Astrocyte (in vitro differentiated cells and primary cell): ENCODE measurements at places on chromosomes 12 and 14.
A peak's percentile ranks its signal among the peaks of the same experiment; 100 is the strongest.

- no peak for DNase-seq
- no peak overlapping the region for H3K4me3 ChIP-seq
- no peak overlapping the region for H3K27ac ChIP-seq
- H3K36me3 ChIP-seq, result peaks cover 2% of the 10 kb centered on the region
- H3K27me3 ChIP-seq, result no peaks in the 10 kb centered on the region
Observed at GRCh38 chr14:105260959-105261358, 12.6 kb downstream of the BTBD6 start.

- no peak overlapping the region for H3K4me3 ChIP-seq
- H3K27ac ChIP-seq, result no peak overlapping the region
- no peak for DNase-seq
- H3K36me3 ChIP-seq, result no peaks in the 10 kb centered on the region
Observed at GRCh38 chr14:106551265-106551664, 1024.9 kb downstream of the TMEM121 start.

- DNase-seq, result no peak
- H3K4me3 ChIP-seq, result no peak overlapping the region
- H3K27me3 ChIP-seq, result no peaks in the 10 kb centered on the region
- H3K36me3 ChIP-seq, result no peaks in the 10 kb centered on the region
- no peaks in the 10 kb centered on the region for H3K4me1 ChIP-seq
Observed at GRCh38 chr14:28944605-28945004, 178.0 kb downstream of the FOXG1 start.

- no peak overlapping the region for H3K4me3 ChIP-seq
- DNase-seq, result peak; percentile 62
- H3K4me1 ChIP-seq, result peaks cover 35% of the 10 kb centered on the region
- peak overlapping the region; percentile 55 for H3K27ac ChIP-seq
- H3K36me3 ChIP-seq, result no peaks in the 10 kb centered on the region
Observed at GRCh38 chr12:12896260-12896659, 4.9 kb downstream of the GPRC5A start.

DNA sequence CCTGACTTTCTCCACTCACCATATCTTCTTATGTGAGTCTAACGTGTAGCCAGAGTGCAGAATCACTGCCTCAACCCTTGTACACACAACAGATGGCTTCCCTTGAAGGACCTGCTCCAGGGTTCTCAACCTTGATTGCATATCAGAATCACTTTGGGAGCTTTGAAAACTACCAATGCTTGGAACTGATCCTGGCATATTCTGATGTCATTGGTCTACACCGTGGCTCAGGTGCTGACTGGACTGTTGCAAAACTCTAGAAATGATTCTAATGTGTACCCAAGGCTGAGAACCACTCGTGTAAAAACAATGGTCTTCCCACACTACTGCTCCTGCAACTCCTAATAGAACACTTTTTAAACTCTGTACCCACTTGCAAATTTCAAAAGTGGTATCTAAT is 18.5 kb downstream of the TMEM132D start:
- no peaks in the 10 kb centered on the region for H3K36me3 ChIP-seq
- DNase-seq, result no peak
- no peaks in the 10 kb centered on the region for H3K4me1 ChIP-seq
- no peaks in the 10 kb centered on the region for H3K27me3 ChIP-seq

GRCh38 chr14:76500480-76500879 is 124.5 kb downstream of the ESRRB start:
- no peak for DNase-seq
- no peak overlapping the region for H3K4me3 ChIP-seq
- H3K27ac ChIP-seq, result no peak overlapping the region
- no peaks in the 10 kb centered on the region for H3K36me3 ChIP-seq

DNA sequence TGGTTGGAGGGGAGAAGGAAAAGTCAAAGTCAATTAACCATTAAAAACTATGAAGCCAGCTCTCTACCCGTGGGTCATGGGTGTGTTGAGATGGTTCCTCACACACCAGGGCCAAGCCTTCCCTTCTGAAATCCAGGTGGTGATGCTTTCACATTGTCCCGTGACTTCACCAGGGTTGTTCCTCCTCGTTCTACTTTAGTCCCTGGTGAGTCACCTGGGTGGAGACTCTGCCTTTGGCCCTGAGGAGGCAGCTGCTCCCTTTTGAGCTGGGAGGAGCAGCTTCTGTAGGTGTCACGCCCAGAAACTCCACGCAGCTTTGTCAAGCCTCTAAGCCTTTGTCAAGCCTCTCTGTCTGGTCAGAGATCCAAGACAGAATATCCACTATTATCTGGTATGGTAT is 348.3 kb downstream of the BMP4 start:
- no peaks in the 10 kb centered on the region for H3K36me3 ChIP-seq
- H3K4me1 ChIP-seq, result peaks cover under 1% of the 10 kb centered on the region
- DNase-seq, result no peak
- peaks cover 4% of the 10 kb centered on the region for H3K27me3 ChIP-seq
- H3K27ac ChIP-seq, result no peak overlapping the region
- H3K4me3 ChIP-seq, result no peak overlapping the region

- no peaks in the 10 kb centered on the region for H3K27me3 ChIP-seq
- peaks cover 28% of the 10 kb centered on the region for H3K4me1 ChIP-seq
- no peaks in the 10 kb centered on the region for H3K36me3 ChIP-seq
Observed at GRCh38 chr12:12803186-12803585, 10.0 kb upstream of the DDX47 start.

- no peak overlapping the region for H3K4me3 ChIP-seq
- H3K4me1 ChIP-seq, result peaks cover 5% of the 10 kb centered on the region
- DNase-seq, result peak; percentile 71
- no peaks in the 10 kb centered on the region for H3K27me3 ChIP-seq
- H3K27ac ChIP-seq, result peak overlapping the region; percentile 11
Observed at GRCh38 chr14:96121660-96122395, 82.7 kb downstream of the C14orf132 start.

DNA sequence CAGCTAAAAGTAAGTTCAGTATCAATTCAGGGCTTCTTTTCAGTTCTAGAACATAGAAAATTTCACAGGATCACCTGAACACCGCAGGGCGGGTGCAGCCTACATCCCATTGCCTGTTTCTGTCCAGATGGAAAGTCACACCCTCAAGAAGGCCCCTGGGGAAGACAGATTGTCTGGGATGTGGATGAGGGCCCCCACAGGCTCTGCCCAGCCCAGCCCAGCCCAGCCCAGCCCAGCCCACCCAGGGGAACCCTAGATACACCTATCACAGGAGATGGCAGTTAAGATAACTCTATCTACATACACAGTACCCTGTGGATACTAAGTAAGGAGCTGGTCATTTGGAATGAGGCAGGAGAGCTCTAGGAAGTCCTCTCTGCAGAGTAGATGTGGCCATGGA is 68.4 kb downstream of the DPF3 start:
- H3K27me3 ChIP-seq, result no peaks in the 10 kb centered on the region
- no peak for DNase-seq
- H3K36me3 ChIP-seq, result no peaks in the 10 kb centered on the region
- no peak overlapping the region for H3K27ac ChIP-seq
- no peaks in the 10 kb centered on the region for H3K4me1 ChIP-seq
- H3K4me3 ChIP-seq, result no peak overlapping the region

GRCh38 chr12:108616941-108617858 is 16.5 kb downstream of the SELPLG start:
- H3K4me1 ChIP-seq, result peaks cover 22% of the 10 kb centered on the region
- no peaks in the 10 kb centered on the region for H3K27me3 ChIP-seq
- peak; percentile 26 for DNase-seq
- H3K4me3 ChIP-seq, result no peak overlapping the region

GRCh38 chr14:21436567-21437062 is 19.3 kb downstream of the CHD8 start:
- H3K4me1 ChIP-seq, result peaks cover 6% of the 10 kb centered on the region
- H3K4me3 ChIP-seq, result peak overlapping the region; percentile 85
- peak overlapping the region; percentile 58 for H3K27ac ChIP-seq
- no peaks in the 10 kb centered on the region for H3K36me3 ChIP-seq
- DNase-seq, result no peak

GRCh38 chr12:113997365-113997764 is 31.2 kb upstream of the RBM19 start:
- no peaks in the 10 kb centered on the region for H3K4me1 ChIP-seq
- no peaks in the 10 kb centered on the region for H3K36me3 ChIP-seq
- H3K4me3 ChIP-seq, result no peak overlapping the region
- H3K27ac ChIP-seq, result no peak overlapping the region

- no peaks in the 10 kb centered on the region for H3K4me1 ChIP-seq
- H3K27me3 ChIP-seq, result no peaks in the 10 kb centered on the region
- H3K27ac ChIP-seq, result no peak overlapping the region
- H3K4me3 ChIP-seq, result no peak overlapping the region
- DNase-seq, result no peak
Observed at GRCh38 chr12:51131745-51132521, 41.0 kb downstream of the TFCP2 start.

GRCh38 chr12:94126067-94126466 is 22.3 kb upstream of the PLXNC1 start:
- no peak overlapping the region for H3K4me3 ChIP-seq
- DNase-seq, result no peak
- H3K36me3 ChIP-seq, result no peaks in the 10 kb centered on the region

DNA sequence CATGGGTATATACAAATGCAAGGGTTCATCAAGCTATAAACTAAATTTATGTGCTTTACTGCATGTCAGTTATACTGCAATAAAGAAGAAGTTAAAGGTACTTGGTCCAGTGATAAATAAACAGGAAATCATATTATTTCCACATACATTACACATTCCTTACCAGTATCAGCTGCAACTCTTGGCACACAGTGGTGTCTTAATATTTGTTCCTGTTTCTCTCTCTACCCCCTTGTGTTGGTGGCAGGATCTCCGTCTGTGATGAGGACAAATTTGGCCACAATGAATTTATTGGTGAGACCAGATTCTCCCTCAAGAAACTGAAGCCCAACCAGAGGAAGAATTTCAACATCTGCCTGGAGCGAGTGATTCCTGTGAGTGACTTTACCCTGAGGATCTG is 19.2 kb upstream of the OAS1 start:
- no peak overlapping the region for H3K4me3 ChIP-seq
- no peaks in the 10 kb centered on the region for H3K36me3 ChIP-seq
- no peak overlapping the region for H3K27ac ChIP-seq
- no peaks in the 10 kb centered on the region for H3K4me1 ChIP-seq

GRCh38 chr12:131740626-131741025 is 29.7 kb downstream of the SFSWAP start:
- no peak overlapping the region for H3K4me3 ChIP-seq
- no peak for DNase-seq
- H3K36me3 ChIP-seq, result peaks cover 39% of the 10 kb centered on the region
- H3K27me3 ChIP-seq, result no peaks in the 10 kb centered on the region

DNA sequence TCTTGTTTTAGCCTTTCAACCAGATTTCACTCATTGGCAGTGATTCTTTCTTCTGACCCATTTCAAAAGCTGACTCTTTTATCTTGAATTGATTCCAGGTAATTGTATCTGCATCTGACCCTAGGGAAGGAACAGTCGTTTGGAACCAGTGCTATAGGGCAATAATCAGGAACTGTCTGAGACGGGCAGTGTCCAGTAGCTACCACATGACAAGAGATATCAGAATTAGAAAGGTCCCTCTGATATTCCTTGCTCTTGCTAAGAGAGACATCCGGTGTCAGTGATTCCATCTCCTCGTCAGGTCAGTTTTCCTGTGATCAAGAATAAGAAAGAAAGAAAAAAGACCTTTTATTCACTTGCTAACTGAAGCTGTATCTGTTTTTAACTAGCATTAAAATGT is 47.8 kb upstream of the PDE3A start:
- H3K4me3 ChIP-seq, result no peak overlapping the region
- no peak for DNase-seq
- H3K27me3 ChIP-seq, result no peaks in the 10 kb centered on the region
- no peak overlapping the region for H3K27ac ChIP-seq
- no peaks in the 10 kb centered on the region for H3K4me1 ChIP-seq

- H3K36me3 ChIP-seq, result peaks cover 14% of the 10 kb centered on the region
- no peak for DNase-seq
- H3K27me3 ChIP-seq, result no peaks in the 10 kb centered on the region
Observed at GRCh38 chr14:34792598-34792997, 78.2 kb upstream of the CFL2 start.

GRCh38 chr12:14936224-14936861 is 2.0 kb downstream of the ERP27 start:
- H3K4me3 ChIP-seq, result no peak overlapping the region
- no peak overlapping the region for H3K27ac ChIP-seq
- H3K36me3 ChIP-seq, result no peaks in the 10 kb centered on the region
- H3K4me1 ChIP-seq, result no peaks in the 10 kb centered on the region

GRCh38 chr12:29682088-29682487 is 101.7 kb downstream of the TMTC1 start:
- H3K4me1 ChIP-seq, result no peaks in the 10 kb centered on the region
- no peaks in the 10 kb centered on the region for H3K36me3 ChIP-seq
- no peak overlapping the region for H3K27ac ChIP-seq
- H3K27me3 ChIP-seq, result no peaks in the 10 kb centered on the region
- no peak overlapping the region for H3K4me3 ChIP-seq

- H3K36me3 ChIP-seq, result peaks cover 3% of the 10 kb centered on the region
- H3K4me1 ChIP-seq, result peaks cover 50% of the 10 kb centered on the region
- no peak for DNase-seq
- H3K4me3 ChIP-seq, result no peak overlapping the region
- no peak overlapping the region for H3K27ac ChIP-seq
Observed at GRCh38 chr14:74490486-74490885, 2.6 kb downstream of the NPC2 start.

DNA sequence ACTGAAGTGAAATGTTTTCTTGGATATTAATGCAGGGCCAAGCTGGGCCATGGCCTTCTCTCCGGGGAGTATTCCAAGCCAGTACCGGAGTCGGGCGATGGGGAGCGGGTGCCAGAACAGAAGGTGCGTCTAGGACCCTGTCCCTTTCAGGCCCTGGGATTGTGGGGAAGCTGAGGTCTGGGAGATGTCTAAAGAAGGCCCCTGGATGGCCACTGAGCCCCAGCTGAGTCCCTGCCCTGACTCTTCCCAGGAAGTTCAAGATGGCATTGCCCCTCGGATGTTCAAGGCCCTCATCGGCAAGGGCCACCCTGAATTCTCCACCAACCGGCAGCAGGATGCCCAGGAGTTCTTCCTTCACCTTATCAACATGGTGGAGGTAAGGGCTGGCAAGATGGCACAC is 7.2 kb upstream of the TPI1 start:
- no peaks in the 10 kb centered on the region for H3K4me1 ChIP-seq
- H3K27ac ChIP-seq, result no peak overlapping the region
- no peaks in the 10 kb centered on the region for H3K27me3 ChIP-seq
- DNase-seq, result no peak
- H3K36me3 ChIP-seq, result peaks cover 46% of the 10 kb centered on the region

DNA sequence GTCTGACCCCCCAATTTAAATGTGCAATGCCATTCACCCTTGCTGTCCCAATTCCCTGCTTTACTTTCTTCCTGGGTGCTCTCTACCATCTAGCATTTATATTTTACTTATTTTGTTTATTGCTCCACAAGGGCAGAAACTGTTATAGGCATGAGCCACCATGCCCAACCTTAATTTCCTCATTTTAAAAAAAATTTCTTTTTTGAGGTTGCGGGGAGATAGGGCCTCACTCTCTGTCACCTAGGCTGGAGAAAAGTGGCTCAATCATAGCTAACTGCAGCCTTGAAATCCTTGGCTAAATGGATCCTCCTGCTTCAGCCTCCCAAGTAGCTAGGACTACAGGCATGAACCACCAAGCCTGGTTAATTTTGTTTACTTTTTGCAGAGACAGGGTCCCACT is 13.0 kb downstream of the HPD start:
- no peaks in the 10 kb centered on the region for H3K4me1 ChIP-seq
- H3K27me3 ChIP-seq, result no peaks in the 10 kb centered on the region
- H3K36me3 ChIP-seq, result no peaks in the 10 kb centered on the region
- no peak for DNase-seq
- no peak overlapping the region for H3K27ac ChIP-seq

- peaks cover 13% of the 10 kb centered on the region for H3K4me1 ChIP-seq
- H3K27me3 ChIP-seq, result no peaks in the 10 kb centered on the region
- no peak overlapping the region for H3K4me3 ChIP-seq
- no peak for DNase-seq
- H3K36me3 ChIP-seq, result peaks cover 3% of the 10 kb centered on the region
Observed at GRCh38 chr14:70917633-70918032, 10.4 kb downstream of the PCNX1 start.
